Kidney tubule cell (primary cell): ENCODE measurements at places on chromosomes 16 and 17.

- no peak for DNase-seq
These were observed 102.6 kb upstream of the ZNF750 start for GRCh38 chr17:82942166-82943130.

DNA sequence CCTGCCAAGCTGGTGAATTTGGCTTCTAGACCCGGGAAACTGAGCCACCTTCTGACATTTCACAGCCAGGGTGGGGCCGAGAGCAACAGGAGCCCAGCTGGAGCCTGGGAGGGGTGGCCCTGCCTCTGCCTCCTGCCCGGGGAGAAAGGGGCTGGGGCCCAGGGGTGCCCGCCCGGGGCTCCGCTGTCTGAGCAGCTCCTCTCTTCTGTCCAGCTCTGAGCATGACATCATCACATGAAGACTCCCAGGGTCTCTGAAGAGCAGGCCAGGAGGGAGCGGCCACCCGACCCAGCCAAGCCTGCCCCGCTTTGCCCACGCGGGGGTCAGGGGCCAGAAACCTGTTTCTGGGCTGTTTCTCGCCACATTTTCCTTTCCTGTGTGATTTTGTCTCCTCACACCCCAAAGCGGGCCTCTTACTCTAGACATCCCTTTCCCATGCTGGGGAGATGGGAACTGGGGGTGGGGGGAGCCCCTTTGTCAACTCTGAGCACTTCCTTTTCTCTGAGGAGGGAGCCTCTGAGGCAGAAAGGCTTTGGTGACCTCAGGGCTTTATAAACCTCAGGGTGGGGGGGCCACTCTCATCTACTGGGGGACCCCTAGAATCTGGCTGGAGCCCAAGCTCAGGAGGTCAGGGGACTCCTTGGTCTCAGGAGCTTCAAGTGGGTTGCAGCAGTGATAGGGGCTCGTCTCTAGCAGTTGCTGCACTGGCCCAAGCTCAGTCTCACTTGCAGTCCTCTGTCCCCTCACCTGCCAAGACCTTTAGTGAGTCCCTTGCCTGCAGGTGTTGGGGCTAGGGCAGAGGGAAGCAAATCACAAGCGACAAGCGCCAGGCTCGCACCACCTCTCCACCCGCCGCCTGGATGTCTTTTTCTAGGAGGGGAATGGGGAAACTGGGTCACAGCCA is 7.6 kb downstream of the UBALD2 start:
- no peak for DNase-seq

GRCh38 chr17:76265624-76266243 is 586 bp downstream of the UBALD2 start:
- DNase-seq: peak; percentile 41

GRCh38 chr17:17179371-17179827 is 26.7 kb downstream of the PLD6 start:
- DNase-seq: peak; percentile 10
